ENCODE measurements at places on chromosomes 16 and 17.

- no peak for DNase-seq
Observed at GRCh38 chr16:26667307-26667706, 399.4 kb upstream of the C16orf82 start.

GRCh38 chr16:799948-800833, at the start of gene GNG13:
TSS of gene GNG13 (minus strand) at chr16:800734. CDS start at chr16:799077, 1,657 bp downstream.
- DNase-seq = no peak

GRCh38 chr16:81597079-81597658, 152.6 kb downstream of the CMIP start:
- DNase-seq = no peak

DNA sequence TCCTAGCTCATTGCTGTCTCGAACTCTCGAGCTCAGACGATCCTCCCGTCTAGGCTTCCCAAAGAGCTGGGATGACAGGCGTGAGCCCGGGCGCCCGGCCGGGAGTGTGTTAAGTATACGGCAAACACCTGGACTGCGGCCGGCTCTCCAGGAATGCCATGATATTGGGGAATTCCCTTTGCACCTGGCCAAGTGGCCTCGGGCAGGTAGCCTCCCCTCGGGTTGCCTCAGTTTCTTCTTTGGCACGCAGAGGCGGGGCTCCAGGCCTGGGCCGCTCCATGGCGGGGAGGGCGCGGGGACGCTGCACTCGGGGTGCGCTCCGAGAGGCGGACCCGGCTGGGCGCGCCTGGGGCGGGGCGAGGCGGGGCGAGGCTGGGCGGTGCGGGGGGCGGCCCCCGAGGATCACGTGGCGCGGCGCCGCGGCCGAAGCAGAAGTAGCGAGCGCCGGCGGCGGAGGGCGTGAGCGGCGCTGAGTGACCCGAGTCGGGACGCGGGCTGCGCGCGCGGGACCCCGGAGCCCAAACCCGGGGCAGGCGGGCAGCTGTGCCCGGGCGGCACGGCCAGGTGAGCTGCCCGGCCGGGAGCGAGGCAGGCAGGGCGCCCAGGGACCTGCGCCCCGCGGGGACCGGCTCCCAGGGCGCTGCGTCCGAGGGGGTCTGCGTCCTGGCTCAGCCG, at the start of gene PLCG2:
Gene PLCG2, plus strand, starts transcription at position 431 of the 675 bp plus-strand sequence. CDS start 6,699 bp downstream, outside the sequence.
- DNase-seq = peak; percentile 76

DNA sequence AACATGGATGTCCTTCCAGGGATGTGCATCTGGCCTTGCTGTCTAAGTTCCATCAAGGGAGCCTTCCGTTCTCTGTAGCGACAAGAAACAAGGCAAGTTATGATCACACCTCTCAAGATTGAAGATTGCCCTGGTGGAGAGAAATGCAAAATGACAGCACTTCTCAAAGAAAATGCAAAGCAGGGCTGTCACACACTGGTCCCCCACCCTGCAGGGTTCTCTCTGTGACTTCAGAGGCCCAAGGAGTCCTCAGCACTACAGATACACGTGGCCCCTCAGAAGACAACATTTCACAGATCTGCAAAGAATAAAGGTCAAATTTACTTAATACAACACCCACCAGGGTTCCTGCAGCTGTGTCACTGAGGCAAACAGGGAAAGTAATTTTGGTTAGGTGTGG, 60.7 kb upstream of the TEX2 start:
- no peak for DNase-seq

- no peak for DNase-seq
Observed at GRCh38 chr17:40579471-40579870, 14.2 kb upstream of the CCR7 start.

DNA sequence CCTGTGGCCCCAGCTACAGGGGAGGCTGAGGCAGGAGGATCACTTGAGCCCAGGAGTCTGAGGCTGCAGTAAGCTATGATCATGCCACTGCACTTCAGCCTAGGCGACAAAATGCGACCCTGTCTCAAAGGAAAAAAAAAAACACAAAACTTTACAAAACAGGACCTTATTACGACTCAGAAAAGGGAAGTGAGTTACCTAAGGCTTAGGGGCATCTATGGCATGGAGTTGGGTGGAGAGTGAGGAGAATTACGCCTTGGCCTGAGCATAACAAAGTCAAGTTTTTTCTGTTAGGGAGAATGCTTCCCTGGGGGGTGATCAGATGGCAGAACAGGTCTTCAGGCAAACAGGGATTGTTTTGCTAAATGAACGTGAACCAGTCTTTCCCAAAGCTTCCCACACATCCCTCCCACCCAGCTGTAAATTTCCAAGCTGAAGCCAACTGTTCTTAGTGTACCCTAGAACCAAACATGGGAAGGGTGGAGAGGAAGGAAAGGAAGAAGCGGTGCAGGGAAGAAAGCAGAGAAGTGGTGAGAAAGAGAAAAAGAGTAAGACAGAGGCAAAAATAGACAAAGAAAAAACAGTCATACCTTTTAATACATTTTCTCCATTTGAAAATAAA, 24.6 kb upstream of the TNRC6C start:
- DNase-seq = no peak

GRCh38 chr17:77619851-77620250, 338.7 kb upstream of the TNRC6C start:
- no peak for DNase-seq

DNA sequence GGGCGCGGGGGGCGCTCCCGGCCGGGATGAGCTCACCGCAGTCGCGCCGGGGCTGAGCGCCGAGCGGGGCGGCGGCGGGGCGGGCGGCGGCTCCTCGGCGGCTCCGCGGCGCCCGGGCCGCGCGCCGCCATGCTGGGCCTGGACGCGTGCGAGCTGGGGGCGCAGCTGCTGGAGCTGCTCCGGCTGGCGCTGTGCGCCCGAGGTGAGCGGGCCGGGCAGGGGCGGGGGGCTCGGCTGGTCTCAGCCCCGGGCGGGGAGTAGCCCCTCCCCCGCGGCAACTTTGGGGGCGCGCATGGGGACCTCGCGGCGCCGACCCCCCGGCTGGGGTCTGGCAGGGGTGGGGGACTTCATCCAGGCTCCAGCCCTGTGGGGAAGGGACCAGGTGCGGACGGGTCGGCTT, at the start of gene ARHGDIG:
Gene ARHGDIG, plus strand, starts transcription at position 40 of the 400 bp plus-strand sequence. Its CDS starts 90 bp downstream, at position 130.
- DNase-seq = peak; percentile 39

- DNase-seq = no peak
Observed at GRCh38 chr17:3870871-3871306, 22.0 kb downstream of the CAMKK1 start.

- no peak for DNase-seq
Observed at GRCh38 chr16:85231959-85232358, 119.7 kb upstream of the CIBAR2 start.

DNA sequence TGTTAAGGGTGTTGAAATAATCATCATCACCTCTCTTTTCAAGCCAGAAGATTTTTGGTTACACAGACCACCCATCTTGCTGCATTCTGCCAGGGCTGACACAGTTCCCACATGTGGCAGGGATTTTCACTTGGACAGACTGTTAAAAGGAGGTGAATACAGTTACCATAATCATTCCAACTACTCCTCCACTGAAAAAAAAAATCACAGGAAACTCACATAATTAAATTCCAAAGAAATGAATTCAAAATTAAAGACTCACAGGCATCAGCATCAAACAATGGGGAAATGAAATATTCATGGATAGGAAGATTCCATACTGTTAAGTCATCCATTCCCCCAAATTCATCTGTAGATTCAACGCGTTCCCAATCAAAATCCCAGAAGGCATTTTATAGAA, 209.4 kb downstream of the MRTFB start:
- no peak for DNase-seq

GRCh38 chr17:80625627-80626026, 81.0 kb downstream of the RPTOR start:
- DNase-seq = no peak

DNA sequence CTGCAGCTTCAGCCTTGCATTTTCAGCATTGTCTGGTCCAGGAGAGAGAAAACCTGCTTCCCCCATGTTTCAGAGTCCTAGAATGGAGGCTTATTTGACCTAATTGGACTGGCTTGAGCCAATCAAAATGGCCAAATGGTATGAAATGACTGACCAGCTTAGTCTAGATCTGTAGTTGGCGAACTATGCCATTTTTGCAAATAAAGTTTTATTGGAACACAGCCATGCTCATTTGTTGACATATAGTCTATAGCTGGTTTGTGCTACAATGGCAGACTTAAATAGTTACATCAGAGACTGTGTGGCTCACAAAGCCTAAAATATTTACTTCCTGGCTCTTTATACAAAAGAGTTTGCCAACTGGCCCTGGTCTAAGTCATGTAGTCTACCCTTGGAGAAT, 180.8 kb downstream of the HS3ST3B1 start:
- DNase-seq = no peak

GRCh38 chr16:6775712-6776111, 556.9 kb upstream of the RBFOX1 start:
- no peak for DNase-seq
